Activated CD4-positive, CD25-positive, alpha-beta regulatory T cell (primary cell): ENCODE measurements at places on chromosomes 3 and 15.

DNA sequence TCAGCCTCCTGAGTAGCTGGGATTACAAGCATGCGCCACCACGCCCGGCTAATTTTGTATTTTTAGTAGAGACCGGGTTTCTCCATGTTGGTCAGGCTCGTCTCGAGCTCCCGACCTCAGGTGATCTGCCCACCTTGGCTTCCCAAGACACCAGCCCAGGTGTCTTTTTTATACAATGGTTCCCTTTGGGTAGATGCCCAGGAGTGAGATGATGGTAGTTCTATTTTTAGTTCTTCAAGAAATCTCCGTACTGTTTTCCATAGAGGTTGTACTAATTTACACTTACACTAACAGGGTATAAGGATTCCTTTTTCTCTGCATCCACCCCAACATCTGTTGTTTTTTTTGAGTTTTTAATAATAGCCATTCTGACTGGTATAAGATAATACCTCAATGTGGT lies 94.3 kb downstream of the IGF2BP2 start:
- DNase-seq = no peak

DNA sequence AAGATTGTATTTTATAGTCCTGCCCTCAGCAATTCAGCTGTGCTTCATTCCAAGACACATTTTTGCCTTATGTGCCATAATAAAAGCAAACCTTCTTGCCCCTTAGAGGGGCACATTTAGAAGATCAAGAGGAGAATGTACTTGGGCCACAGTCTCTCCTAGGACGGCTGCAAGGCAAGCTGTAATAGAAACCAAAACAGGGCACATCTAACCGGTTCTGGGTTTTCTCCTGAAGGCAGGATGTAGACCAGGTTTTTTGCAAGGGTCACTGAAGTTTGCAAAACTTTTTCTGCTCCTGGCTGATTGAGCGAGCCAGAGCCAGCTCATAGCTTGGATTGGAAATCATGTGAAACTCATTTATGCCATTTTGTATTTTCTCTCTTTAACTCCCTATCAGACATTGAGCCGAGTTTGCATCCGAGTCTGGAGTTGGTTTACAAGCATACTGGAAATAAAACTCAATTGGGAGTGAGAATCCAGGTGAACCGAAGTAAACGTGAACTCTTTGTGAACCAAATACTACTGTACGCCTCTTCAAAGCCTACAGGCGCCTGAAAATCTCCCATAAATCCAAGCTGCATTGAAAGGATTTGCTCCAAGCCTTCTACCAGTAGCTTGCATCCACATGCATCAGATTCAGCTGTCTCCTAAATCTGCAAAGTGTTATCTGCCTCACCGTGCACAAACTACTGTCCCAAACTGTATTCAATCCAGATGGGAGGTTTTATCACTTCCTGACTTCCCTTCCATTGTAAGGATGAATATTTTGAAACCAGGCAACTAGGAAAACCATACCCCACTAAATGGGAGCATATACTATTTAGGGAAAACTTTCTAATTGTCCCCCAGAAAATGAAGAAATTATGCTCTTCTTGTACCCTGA lies 60.9 kb upstream of the TSC22D2 start:
- DNase-seq = no peak

DNA sequence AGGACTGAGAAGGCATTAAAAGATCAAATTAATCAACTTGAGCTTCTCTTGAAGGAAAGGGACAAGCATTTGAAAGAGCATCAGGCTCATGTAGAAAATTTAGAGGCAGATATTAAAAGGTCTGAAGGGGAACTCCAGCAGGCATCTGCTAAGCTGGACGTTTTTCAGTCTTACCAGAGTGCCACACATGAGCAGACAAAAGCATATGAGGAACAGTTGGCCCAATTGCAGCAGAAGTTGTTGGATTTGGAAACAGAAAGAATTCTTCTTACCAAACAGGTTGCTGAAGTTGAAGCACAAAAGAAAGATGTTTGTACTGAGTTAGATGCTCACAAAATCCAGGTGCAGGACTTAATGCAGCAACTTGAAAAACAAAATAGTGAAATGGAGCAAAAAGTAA lies 149.7 kb upstream of the LRRFIP2 start:
- no peak for DNase-seq

- no peak for DNase-seq
These were observed 99.5 kb downstream of the POLR2M start for GRCh38 chr15:57806003-57806402.

DNA sequence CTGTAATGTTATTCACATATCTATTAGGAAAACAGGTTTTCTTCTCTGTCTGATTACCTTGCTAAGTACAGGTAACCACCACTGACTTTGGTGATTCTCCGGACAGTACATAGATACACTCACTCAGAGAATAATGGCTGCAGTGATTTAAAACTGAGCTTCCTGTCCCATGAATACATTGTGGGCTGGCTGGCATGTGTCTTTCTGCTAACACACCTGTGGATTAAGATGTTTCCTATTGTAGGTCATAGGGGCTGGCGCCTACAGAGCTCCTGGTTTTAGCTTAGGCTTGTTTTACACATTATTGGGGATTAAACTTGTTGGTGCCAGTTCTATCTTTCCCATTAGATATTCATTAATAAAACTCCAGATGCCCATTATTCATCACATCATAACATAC lies 102.7 kb upstream of the MEIS2 start:
- no peak for DNase-seq

GRCh38 chr3:158110658-158111018 lies 749 bp downstream of the RSRC1 start:
- DNase-seq = no peak

DNA sequence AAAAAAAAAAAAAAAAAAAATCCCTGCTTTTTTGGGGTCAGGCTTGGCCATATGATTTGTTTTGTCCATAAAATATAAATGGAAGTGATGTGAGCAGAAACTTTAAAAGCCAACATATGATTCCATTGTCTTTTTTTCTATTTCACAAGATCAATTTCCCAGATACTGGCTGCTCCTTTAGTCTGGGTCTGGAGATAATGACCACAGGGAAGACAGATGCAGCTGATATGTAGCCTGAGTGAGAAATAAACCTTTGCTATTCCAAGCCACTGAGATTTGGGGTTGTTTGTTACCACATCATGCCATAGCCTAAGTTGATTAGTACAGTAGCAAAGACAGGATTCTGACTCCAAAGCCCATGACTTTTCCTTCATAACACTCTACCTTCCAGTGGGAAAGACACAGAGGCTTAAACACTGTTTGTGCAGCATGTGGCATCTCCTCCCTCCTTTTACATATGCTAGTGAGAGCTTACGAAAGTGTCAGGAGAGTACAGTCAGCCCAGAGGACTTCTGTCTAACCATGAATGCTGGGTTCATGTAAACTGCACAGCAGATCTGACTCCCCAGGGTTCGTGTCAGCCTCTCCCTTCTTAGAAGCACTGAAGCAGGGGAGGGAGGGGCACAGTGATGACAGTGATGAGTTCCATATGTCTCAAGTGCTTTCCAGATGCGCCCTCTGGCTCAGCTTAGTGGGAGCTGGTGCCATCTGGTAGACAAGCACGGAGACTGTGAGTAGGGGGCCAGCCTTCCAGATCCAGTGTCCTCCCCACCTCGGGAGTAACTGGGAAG lies 36.7 kb upstream of the SLC7A14 start:
- no peak for DNase-seq
